ENCODE measurements at places on chromosomes 3 and 15.

DNA sequence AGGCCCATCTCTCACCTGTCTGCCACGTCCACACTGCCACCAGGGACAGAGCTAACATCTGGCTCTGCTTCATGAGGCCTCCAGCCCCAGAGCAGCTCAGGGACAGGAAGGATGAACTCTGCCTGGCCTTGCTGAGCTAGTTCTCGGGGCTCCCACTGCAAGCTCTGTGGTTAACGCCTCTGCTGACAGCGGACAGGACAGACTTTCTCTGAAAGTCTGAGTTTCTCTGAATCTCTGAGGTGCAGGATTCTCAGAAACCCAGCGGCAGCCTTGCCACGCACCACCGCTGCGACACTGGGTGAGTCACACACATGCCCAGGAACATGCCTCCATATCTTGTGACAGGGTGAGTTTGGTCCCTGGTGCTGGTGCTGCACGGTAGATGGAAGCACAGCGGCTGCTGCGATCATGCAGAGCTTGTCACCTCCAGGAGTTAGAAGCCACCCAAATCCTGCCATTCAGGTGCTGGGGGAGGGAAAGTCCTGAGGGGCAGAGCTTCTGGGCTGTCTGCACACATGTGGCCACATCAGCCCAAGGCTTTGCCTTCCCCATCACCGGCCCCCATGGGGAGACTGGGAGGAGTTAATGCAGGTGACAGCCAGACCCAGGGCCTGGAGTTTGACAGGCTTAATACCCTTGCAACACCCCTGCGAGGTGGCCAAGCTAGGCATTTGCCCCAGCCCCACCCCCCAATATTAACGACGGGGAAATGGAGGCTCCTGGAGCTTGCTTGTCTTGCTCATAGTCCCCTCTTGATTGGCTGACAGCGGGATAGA, 267.0 kb downstream of the PLCL2 start:
- no peak for DNase-seq

GRCh38 chr3:185175370-185175987, 22.6 kb upstream of the C3orf70 start:
- peak; percentile 24 for DNase-seq

DNA sequence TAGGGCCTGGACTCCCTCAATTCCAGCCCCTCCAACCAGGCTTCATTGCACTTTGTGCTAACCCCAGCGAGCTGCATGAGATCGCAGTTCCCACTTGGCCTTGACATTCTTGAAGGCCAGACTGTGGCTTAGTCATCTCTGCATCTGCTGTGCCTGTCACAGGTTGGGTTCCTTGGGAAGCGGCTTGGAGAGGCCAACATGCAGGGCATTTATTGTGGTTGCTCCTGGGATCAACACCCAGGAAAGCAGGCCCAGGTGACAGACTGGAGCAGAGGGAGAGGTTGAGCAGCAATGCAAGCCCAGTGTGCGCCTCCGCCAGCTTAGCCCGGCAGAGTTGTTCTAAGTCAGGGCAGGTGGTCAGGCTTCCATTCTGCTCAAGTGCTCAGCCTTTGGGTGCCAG, 10.5 kb downstream of the ABCF3 start:
- no peak for DNase-seq

DNA sequence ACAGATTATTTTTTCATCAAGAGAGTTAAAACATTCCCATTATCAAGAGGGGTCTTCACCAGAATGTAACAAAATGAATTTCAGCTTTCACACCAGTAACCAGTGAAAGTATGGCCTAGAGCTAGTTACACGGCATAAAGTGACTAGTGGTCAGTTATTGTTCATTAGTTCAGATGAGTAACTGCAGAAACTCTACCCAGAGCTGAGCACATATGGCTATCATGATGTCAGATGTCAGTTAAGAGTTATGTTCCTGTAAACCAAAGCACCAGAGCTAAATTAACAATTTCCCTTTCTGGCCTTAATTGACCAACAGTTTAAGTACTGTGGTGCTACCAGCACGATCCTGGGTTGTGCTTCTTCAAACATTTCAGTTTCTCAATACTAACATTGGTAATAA, 6.6 kb upstream of the MRPS25 start:
- DNase-seq = no peak

DNA sequence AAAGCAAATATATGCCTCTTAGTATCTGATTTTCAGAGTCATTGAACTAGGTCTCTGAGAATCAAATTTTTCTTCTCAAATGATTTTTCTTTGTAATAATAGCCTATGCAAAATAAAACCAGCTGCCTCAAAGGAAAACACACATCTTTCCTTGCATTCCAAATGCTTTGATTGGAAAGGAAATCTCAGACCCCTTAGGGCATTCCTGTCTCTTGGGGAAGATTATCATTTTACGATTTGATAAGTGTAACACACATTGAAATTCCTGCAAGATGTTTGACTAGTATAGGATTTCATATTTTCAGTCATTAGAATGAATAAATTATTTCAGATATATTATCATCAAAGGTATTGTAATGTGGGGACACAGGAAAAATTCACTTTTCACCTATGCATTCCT, 244.8 kb downstream of the EPHA6 start:
- no peak for DNase-seq
